Stimulated activated CD4-positive, alpha-beta T cell treated with anti-CD3 and anti-CD28 coated beads, Interleukin-1b, Interleukin-23, amount 100 ng/mL, for 1 hour (primary cell): ENCODE measurements at places on chromosomes 11 and 22.

- DNase-seq, result no peak
Observed at GRCh38 chr22:47645450-47645914, 883.0 kb downstream of the TBC1D22A start.

DNA sequence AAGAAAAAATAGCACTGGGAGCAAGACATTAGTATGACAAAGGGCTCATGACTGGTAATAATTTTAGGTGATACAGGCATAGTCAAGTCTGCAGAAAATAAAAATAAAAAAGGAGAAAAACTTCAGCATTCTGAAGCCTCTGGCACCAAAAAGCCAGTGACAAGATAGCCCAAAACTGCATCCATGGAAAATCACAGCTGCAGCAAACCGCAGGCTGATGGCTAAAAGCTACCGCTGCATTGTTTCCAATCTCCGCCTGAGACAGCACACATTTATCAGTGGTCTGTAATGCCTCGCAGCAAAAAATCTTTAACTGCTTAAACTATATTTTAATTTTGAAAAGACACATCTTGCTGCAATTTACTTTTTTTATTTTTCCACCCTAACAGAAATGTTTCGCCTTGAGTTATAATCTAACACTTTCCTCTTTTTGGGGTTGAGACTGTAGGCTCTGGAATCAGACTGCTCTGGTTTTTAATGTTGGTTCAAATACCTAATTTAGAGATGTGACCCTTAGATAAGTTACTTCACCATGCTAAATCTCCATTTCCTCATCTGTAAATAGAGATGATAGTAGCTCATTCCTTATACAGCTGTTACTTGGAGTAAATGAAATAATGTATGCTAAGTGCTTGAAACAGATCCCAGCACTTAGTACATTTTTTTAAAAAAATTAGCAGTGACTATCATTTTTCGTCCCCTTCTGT lies 42.0 kb upstream of the FIBIN start:
- no peak for DNase-seq

GRCh38 chr11:9512370-9513019 lies 51.7 kb downstream of the ZNF143 start:
- DNase-seq, result no peak

GRCh38 chr11:66339686-66340483 lies 3.7 kb upstream of the RIN1 start:
- no peak for DNase-seq

- DNase-seq, result no peak
Observed at GRCh38 chr11:26043665-26044064, 288.3 kb upstream of the ANO3 start.

DNA sequence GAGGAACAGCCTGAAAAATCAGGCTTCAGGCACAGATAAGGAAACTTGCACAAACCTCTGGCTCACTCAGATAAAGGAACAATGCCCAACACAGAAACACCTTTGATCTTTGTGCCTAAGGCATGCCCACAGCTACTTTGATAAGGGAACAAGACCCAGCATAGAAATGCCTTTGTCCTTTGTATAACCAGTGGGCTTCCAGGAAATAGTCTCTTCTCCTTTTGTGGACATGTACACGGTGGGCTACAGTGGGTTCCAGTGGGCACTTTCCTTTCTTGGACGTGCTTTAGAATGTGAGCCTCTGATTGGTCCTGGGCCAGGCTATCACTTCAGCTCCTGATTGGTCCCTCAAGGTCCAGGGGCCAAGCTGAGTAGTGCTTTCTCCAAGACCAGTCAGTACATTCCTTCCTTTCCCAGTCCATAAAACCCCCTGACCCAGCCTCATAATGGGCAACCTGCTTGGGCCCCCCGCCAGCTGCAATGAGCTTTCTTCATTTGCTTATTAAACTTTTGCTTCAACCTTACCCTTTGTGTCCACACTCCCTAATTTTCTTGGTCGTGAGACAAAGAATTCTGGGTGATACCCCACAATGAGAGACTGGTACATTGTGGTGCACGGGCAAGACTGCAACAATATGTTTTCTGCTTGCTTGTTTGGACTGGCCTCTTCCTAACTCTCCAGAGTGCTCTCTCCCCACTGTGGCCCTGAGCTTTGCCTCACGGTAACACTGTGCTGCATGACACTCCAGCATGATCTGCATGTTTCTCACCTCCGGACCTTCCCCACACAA lies 1.7 kb upstream of the CABIN1 start:
- DNase-seq, result no peak

DNA sequence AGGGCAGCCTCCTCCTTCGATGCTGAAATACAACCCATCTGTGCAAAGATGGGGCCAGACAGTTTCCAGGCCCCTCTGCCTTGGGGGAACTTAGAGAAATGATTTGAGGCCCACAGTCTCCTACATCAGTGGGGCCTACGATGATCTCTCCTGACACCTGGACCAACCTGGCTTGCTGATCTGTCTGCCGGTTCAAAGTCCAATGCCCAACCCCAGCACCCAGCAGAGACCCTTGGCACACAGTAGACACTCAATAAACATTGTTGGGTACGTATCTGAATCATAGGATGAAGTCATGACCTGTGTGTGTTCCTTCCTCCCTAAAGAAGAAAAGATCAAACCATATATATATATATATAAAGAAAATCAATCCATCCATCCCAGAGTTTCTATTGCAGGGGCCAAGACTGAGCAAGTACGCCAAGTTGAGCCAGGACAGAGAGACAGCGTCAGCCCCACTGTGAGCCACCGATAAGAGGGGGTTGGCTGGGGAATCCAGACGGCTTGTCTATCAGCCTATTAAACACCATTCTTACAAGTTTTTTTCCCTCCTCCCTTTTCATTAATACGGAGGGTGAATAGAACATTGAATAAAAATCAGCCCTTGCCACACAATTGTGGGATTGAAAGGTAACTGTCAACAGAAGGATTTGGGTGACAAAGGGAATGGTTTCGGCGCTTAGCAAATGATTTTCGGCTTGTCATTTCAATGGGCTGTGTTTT lies 244.1 kb downstream of the MN1 start:
- DNase-seq, result no peak

DNA sequence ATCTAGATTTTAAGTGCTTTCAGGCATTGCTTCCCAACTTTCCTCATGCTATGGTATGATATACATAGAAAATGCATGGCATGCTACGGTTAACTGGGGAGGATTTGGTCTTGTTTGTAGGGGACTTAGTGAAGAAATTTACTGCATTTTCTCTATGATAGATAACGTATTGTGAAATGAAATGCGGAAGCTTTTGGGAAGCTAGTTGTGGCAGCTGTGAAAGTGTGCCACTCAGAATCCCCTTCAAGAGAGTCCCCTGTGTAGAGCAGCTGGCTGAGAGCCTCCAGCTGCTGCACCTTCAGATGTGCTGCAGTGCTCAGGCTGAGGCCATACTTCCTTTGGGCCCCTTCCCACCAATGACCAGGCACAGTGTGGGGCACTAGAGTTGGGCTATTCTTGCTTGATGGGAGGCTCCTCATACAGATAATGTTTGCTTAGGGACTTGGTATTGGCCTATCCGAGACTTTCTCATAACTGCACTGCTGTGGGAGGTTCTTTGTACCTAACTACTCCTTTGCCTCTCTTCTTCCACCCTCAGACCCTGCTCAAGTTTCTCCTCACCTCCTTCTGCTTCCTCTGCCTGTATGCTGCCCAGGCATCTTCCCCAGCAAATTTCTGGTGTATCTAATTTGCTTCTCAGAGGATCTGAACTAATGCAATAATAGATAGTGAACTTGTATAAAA lies 67.3 kb downstream of the HIPK3 start:
- DNase-seq, result no peak

GRCh38 chr22:26481694-26482093 lies 1.9 kb downstream of the HPS4 start:
- DNase-seq, result no peak

GRCh38 chr22:41672780-41673509 lies 15.7 kb downstream of the SNU13 start:
- DNase-seq, result no peak

GRCh38 chr11:35177370-35177769 lies 38.4 kb downstream of the CD44 start:
- DNase-seq, result no peak

DNA sequence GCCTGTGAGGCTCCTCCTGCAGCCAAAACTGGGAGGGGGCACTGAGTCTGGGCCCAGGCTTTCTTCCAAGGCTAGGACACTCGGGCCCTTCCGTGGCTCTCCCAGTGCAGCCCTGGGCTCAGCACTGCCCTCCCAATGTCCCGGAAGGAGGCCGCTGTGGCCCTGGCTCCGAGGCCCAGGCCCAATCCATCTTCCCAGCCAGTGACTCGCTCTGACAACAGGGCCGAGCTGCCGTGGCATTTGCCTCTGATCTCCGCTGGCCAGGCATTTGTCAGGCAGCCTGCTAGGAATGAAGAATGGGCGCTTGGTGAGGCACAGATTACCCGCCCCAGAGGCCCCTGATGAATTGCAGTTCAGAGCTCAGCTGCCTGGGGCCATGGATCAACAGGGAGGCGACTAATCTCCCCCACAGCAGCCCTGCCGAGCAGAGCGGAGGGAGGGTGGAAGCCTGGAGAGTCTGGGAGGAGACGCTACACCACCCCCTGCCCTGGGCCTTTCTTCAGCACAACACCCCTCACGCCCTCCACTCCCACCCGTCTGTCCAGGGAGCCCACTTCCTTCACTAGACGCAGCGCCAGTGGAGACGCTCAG lies 8.3 kb downstream of the FXYD2 start:
- DNase-seq, result no peak

- no peak for DNase-seq
Observed at GRCh38 chr22:37971475-37972434, 12.6 kb downstream of the SOX10 start.

DNA sequence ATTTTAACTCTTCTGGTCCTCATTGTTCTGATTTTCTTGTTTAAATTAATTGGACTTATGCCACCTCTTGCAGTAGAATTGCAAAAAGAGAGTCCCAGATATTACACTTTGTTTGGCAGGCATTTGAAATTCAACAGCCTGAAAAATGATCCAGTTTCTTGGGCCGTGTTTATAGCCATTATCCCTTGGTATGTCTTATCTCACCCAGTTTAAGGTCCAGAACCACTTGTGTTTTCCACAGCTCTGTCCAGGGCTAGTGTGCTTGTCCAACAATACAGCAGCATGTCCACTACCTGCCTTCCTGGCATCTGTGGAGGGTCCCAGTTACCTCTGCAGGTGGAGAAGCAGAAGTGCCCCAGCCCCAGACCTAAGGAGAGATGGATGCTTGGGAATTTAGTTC lies 397.4 kb downstream of the SOX6 start:
- DNase-seq, result no peak

- DNase-seq, result no peak
Observed at GRCh38 chr11:62816557-62816956, 11.3 kb upstream of the NXF1 start.

DNA sequence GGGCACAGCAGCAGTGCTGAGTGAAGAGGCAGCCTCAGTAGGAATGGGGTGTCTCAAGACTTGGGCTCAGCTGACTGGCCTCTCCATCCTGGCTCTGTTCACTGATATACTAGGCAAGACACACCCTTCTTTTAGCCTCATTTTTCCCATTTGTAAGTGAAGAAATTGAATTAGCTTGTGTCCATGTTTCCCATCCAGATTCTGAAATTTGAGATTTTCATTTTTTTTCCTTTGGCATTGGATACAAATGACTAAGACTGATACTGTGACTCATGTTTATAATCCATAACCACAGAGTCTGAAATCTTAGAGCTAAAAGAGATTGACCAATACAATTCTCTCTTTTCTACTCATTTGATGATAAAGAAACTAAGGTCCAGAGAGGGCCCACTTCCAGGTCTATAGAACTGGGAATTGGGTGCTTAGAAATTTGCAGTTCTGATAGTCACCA lies 110.9 kb downstream of the KCNC1 start:
- no peak for DNase-seq

GRCh38 chr22:17882727-17883126 lies 108.5 kb upstream of the BID start:
- no peak for DNase-seq

- no peak for DNase-seq
Observed at GRCh38 chr11:131838016-131838415, 467.6 kb downstream of the NTM start.

DNA sequence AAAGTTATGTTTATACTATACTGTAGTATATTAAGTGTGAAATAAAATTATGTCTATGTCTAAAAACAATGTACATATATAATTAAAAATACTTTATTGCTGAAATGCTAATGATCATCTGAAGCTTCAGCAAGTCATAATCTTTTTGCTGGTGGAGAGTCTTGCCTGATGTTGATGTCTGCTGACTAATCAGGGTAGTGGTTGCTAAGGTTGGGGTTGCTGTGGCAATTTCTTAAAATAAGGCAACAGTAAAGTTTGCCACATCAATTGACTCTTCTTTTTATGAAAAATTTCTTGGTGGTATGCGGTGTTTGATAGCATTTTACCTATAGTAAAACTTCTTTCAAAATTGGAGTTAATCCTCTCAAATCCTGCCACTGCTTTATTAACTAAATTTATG lies 21.4 kb downstream of the INSC start:
- no peak for DNase-seq

GRCh38 chr11:86151174-86152005 lies 82.5 kb upstream of the PICALM start:
- DNase-seq, result no peak

- DNase-seq, result no peak
Observed at GRCh38 chr11:111231836-111232235, 13.7 kb upstream of the POU2AF2 start.

DNA sequence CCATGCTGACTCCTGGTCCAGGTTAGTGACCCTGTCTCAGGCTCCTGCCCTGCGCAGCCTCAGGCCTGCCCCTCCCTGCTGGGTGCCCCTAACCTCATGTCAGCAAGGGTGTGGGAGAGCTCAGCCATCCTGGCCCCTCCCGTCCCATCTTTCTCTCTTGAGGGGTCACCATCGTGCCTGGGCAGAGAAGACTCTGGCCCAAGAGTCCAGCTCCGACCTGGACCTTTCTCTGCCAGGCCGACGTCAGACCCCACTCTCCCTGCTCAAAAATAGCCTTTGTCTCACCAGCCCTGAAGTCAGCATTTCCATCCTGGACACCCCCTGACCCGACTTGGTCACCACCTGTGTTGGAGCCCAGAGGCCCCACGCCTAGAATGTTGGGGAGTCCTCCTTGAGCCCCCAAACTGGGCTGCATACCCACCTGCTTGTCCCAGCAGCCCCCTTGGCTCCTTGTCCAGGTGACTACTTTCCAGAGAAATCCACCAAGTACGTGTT lies 4.9 kb downstream of the SCGB1C1 start:
- DNase-seq, result no peak

GRCh38 chr22:31537019-31537535 lies 40.7 kb downstream of the SFI1 start:
- no peak for DNase-seq

GRCh38 chr11:116044941-116045340 lies 540.7 kb upstream of the CADM1 start:
- DNase-seq, result no peak
